ENCODE measurements at places on chromosomes 6 and 20. TPM values are rescaled to one million over a fixed set of nuclear protein-coding genes. Genes with fewer than 3 reads are reported as not detected.

The CMTR1 gene
- 43.6 TPM for total RNA-seq

The SEL1L2 gene
- not detected for total RNA-seq

The QRSL1 gene
- total RNA-seq: 10.4 TPM

The VSTM2L gene
- 1.8 TPM for total RNA-seq

The SMOC2 gene
- total RNA-seq: not detected

The HLA-DPB1 gene
- 2.4 TPM for total RNA-seq

The MUC22 gene
- total RNA-seq: not detected

The HLA-DOA gene
- total RNA-seq: not detected

The BMP2 gene
- 35.0 TPM for total RNA-seq

The DDO gene
- 0.23 TPM for total RNA-seq

The BTNL2 gene
- not detected for total RNA-seq

The PAK5 gene
- not detected for total RNA-seq

All from smooth muscle cell of the umbilical artery (primary cell).